ENCODE measurements at places on chromosomes 12 and 14.

- DNase-seq, result no peak
Observed at GRCh38 chr12:4892418-4892817, 17.3 kb upstream of the KCNA1 start.

- no peak for DNase-seq
Observed at GRCh38 chr14:74348241-74348734, at the start of gene VRTN. Gene VRTN (plus strand): TSS chr14:74348471. CDS start chr14:74356784, 8,313 bp downstream.

DNA sequence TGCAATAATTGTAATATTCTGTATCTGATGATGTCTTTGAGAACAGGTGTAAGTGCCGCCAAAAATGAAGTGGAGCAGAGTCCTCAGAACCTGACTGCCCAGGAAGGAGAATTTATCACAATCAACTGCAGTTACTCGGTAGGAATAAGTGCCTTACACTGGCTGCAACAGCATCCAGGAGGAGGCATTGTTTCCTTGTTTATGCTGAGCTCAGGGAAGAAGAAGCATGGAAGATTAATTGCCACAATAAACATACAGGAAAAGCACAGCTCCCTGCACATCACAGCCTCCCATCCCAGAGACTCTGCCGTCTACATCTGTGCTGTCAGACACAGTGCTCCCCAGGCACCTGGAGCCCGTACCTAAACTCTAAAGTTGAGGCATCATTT lies 268.7 kb downstream of the DAD1 start:
- DNase-seq, result no peak

DNA sequence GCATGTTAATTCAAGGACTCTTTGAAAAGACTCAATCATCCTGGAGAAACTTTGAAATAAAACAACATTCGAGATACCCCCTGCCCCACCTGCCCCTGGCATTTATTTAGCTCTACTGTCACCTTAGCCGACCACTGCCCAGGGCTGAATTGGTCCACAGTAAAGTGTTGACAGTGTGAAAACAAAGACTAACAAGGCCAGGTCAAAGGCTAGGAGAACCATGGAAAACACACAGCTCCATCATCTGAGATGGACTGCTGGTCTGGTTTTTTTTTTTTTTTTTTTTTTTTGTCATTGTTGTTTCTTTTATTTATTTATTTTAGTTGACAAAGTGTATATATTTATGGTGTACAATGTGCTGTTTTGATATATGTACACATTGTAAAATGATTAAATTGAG lies 25.7 kb downstream of the GSTZ1 start:
- DNase-seq, result no peak

- DNase-seq, result no peak
Observed at GRCh38 chr12:124597041-124597440, 29.6 kb upstream of the NCOR2 start.

- no peak for DNase-seq
Observed at GRCh38 chr12:40054555-40055227, 51.2 kb downstream of the SLC2A13 start.

DNA sequence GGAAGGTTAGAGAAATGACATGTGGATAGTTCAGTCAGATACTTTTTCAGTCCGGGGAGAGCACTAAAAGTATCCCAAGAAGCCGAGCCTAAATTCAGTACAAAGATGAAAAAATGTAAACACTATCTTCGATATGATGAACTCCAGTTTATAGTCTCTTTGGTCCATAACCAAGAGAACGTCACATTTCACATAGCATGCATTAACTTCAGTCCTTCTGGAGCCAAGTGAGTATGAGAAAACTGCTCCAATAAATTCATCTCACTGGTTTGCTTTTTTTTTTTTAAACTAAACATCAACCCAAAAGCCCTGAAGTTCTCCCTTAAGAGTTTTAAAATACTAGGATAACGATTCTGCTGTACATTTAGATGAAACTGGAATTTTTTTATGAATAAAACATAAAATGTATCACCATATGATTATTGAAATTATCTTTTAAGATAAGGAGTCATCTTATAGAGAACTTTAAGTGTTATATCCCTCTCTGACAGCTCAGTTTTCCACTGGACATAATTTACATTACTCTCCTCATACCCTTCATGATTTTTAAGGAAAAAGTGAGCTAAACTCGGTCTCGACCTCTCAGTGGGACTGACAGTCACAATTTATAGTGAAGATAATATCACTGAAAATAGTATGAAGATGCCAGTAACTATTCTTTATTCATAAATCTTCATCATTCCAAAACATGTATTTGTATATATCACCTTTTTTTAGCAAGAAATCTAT lies 841.5 kb upstream of the FLRT2 start:
- DNase-seq, result no peak

DNA sequence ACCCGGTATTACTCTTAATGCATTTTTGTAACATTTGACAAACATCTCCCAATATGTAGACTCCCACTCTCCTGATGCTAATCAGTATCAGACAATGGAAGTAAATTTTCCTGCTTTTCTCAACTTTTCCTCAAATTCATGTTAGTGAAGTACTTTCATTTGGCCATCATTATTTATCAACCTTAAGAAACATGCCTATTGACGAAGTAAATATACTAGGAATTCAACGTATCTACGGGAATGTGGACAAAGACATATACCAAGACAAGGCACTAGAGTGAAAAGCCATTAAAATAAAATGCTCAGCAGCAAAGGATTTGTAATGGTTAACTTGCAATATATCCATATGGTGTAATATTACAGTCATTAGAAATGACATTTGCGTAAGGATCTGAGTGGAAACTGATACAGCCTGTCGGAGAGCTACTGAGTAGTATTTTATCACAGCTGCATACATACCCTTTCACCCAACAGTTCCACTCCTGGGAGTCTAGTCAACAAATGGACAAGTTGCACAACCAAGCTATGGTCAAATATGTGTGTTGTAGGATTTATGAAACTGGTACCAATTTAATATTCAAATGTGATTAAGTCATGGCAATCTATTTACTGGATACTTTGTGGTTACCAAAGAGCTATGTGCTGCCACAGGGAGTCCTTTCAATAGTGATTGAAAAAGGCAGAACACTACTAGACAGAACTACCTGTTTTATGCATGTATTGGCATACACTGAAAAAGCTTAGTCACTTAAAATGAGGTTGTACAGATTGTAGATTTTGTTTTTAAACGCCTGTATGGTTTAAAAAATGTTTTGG lies 26.5 kb downstream of the NUDT4 start:
- no peak for DNase-seq

- no peak for DNase-seq
Observed at GRCh38 chr12:26612203-26612602, 220.8 kb downstream of the ITPR2 start.

- no peak for DNase-seq
Observed at GRCh38 chr14:36363704-36364103, 43.3 kb upstream of the MBIP start.

DNA sequence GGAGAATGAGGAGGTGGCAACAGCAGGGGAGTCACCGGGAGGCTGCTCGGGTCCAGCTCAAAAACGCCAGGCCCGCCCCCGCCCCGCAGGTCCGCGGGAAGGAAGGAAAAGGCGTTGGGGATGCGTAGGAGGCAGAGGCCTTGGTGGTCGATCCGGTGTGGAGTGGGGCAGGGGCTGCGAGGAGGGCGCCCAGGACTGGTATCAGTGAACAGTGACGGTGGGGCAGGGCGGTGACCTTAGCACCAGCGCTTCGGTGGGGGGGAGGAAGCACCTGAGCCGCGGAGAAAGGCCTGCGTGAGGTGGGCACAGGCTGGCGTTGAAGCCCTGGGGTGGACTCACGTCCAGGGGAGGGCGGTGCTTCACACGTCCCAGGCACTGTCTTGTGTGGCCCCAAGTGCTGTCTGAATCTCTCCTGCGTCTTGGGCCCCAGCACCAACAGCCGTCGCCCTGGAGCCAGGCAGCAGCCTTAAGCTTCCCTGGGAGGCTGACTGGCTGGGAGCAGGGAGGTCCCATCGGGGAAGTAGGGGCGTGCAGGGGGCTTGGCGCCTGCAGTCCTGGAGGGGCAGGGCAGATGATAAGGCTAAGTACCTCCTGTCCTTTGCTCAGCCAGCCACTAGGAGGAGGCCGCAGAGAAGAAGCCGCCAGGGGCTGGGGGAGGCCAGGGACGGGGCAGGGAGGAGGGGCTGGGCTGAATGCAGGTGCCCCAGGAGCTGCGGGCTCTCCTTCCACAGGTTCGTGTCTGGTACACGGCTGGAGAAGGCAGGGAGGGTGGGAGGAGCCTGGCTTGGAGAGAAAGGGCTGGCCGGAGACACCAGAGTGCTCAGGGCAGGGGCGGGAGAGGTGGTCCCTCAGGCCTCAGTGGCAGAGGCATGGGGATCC lies 26.5 kb downstream of the ZBTB42 start:
- no peak for DNase-seq

- peak; percentile 71 for DNase-seq
Observed at GRCh38 chr14:100640471-100641273, 53.5 kb upstream of the BEGAIN start.

DNA sequence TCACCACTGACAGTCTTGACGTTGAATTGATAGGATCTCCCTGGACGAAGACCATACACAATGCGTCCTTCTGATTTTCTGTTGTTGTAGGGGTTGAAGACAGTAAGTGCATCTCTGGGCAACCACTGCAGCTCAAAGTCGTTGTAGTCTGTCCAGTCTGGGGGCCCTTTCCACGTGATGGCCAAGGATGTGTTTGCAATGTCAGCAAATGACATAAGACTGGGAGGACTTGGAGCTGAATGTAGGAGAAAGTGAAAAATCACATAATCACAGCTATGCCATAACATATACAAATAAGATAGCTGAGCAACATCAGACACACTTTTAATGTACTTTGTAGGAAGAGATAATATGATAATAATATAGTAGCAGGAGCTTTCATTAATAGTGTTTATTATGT lies 77.8 kb downstream of the PTPRB start:
- no peak for DNase-seq

- DNase-seq, result no peak
Observed at GRCh38 chr12:108724890-108725151, 6.5 kb downstream of the CORO1C start.

- DNase-seq, result no peak
Observed at GRCh38 chr12:116651089-116651488, 86.8 kb downstream of the SPRING1 start.

DNA sequence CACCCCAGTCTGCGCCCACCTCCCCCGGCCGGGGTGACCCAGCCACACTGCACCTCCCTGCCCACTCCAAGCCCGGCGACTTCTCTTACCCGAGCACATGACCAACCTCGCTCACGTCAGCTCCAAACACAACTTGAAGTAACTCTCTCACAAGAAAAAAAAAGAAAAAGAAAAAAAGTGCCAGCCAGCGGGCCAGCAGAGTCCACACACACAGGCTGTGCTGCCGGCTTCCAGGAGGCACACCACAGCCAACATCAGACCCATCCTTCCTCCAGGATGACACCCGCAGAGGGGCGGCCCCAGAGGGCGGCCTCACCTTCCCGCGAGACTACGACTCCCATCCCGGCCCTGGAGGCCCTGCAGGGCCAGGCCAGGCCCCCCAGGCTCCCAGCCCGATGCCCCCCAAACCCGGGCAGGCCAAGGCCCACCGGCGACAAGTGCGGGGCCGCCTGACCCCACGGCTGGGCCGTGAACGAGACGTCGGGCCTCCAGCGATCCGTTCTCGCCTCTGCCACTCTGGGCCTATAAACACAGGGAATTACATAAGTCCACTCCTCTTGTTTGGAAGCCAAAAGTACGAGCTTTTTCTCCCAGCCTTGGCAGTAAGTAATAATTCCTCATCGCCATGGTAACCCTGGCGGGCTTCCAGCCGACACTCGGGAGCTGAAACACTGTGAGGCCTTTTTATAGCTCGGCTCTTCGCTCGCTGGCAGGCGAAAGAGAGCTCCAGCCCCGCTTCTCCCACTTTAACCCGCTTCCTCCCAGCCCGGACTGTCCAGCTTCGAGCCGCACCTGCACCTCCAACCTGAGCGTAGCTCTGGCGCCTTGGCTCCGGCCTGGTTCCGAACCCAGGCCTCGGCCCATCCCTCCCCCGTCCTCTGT lies 49.1 kb downstream of the NCOR2 start:
- DNase-seq, result no peak

- no peak for DNase-seq
Observed at GRCh38 chr12:109539508-109539907, 33.8 kb downstream of the MMAB start.

DNA sequence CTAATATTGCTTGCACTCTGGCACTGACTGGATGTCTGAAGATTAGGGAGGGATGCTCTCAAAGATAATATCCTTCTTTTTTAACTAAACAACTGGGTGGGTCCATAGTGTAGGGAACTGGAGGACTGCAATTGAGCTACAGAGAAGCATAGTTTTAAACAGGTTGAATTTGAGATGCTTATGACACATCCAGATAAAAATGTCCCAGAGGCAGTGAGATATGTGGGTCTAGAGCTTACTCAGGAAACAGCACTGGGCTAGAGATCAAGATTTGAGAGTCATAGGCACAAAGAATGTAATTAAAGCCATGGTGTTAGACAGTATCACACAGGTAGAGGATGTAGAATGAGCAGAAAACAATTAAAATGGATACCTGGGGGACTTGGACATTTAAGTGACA lies 198.4 kb downstream of the NELL2 start:
- no peak for DNase-seq

Measured in GDM1 (cell line).